ENCODE measurements at places on chromosomes 11 and 22.

DNA sequence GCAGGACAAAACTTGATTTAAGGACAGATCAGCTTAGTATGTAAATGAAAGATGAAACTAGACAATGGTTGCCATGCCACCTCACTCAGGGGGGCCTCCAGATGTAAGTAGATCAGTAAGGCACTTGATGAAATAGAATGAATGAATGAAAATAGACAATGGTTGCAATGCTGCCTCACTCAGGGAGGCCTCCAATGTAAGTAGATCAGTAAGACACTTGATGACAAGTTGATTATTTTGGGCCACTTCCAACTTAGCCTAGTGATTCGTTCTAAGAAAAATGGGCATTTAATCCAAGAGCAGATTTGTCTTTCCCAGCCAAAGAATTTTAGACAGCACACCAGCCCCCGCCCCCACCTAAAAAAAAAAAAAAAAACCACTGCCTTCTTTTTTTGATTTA, 19.2 kb upstream of the SLC5A12 start:
- no peak for DNase-seq

DNA sequence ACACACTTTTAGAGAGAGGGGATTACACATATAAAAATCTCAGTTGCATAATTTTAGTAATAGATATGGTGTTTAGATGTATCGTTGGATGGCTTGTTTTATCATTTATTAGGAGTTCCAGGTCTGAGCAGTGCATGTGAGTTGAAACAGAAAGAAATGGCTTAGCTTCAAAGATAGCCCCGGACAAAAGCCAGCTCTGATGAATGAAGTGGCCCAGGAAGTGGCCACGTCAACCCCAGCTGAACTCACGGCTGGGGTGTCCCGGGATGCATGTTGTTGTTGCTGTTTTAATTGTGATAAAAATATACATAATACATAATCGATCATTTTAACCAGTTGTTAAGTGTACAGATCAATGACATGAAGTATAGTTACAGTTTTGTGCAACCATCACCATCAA, 1513.6 kb downstream of the BRD1 start:
- no peak for DNase-seq

DNA sequence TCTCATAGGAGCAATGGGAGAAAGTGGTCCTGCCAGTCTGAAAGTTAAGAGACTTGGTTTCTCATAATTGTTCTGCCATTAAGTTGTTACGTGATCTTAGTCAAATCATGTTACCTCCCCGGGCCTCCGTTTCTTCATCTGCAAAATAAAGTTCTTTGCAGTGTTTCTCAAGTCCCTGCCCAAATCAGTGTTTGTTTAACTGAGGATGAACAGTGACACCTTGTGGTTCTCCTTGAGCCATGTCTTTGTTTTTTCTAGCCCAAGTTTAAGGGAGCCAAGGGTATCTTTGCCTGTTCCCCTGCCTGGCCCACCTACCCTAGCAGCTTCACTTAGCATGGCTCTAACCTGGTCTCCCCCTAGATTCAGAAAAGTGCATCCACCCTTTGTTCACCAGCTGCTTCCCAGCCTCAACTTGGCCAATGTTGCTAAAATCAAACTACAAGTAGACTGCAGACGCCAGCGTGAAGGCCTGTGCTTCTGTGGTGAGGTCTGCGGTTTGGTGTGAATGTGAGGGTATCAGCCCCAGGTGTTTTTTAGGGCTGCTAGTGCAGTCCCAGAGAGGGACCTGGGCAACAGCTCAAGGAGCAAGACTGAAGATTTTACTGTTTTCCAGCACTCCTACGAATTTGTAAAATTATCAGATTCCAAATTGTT, 35.5 kb downstream of the FZD4 start:
- no peak for DNase-seq

GRCh38 chr11:119727523-119728151, 1.4 kb downstream of the NECTIN1 start:
- DNase-seq: no peak

GRCh38 chr11:75549370-75549958, 12.6 kb upstream of the SERPINH1 start:
- no peak for DNase-seq

- DNase-seq: no peak
These were observed 1.5 kb downstream of the IFITM5 start for GRCh38 chr11:297586-298405.

GRCh38 chr11:8826901-8827560, 84.0 kb upstream of the AKIP1 start:
- DNase-seq: no peak

GRCh38 chr22:26927821-26928220, 270.4 kb downstream of the MIAT start:
- DNase-seq: no peak

- DNase-seq: no peak
These were observed 1.7 kb upstream of the RAC2 start for GRCh38 chr22:37245740-37246139.

- DNase-seq: no peak
These were observed 73.4 kb downstream of the NCAPD3 start for GRCh38 chr11:134150195-134150903.

DNA sequence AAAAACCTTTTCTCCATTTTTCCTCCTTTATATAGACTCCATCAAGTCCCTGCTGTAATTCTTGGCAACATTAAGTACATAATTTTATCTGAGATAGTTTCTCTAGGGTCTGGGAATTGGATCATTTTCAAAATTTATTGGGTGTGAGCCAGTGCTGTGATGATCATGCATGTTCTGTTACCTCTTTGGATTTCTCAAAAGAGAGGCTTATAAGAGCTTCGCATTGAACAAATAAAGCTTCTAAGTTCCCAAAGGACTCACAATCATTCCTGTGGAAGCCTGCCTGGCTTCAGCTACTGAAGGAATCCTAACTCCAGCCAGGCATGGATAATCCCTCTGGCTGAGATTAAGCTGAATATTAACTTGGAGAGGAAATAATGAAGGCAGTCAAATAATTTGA, 208.5 kb downstream of the RAB38 start:
- no peak for DNase-seq

GRCh38 chr11:6529266-6529665, 32.2 kb downstream of the DNHD1 start:
- no peak for DNase-seq

- DNase-seq: no peak
These were observed 19.2 kb upstream of the ASPHD2 start for GRCh38 chr22:26409719-26410335.

DNA sequence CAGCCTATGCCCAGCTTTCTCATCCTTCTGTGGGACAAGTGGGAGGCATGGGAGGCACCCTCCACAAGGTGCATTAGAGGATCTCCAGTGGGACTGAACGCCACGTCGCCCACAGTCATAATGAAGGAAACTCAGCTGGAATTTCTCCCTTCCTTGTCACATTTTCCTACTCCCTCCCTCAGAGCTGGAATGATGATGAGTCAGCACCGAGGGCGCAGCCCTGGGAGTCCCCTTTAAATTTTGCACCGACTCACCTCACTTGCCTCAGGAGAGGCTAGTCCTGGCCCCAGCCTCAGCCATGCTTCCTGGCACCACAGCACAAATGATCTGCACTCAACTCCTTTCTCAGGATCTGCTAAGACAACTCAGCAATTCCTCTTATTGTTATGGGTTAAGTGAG, 34.3 kb downstream of the DBX1 start:
- no peak for DNase-seq
